ENCODE measurements at places on chromosomes 6 and 20. TPM values are rescaled to one million over a fixed set of nuclear protein-coding genes. Genes with fewer than 3 reads are reported as not detected.
A peak's percentile ranks its signal among the peaks of the same experiment; 100 is the strongest.

DNA sequence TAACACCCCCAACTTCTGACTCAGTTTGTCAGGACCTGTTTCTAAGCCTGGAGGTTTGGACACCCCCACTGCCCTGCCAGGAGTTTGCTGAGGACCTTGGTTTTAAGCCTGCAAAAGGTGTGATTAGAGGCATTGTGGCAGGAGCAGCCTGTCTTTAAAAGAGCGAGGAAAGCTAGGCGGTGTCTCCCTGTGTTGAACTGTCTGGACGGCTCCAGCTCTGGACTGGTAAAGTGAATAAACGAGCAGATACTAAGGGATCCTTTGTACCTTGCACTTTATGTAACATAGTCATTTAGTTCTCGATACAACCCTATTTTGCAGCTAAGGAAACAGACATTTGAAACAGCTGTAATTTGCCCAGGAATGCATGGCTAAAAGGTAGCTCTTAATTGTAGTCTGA, 14.4 kb downstream of the FAM83D start:
- DNase-seq: no peak

DNA sequence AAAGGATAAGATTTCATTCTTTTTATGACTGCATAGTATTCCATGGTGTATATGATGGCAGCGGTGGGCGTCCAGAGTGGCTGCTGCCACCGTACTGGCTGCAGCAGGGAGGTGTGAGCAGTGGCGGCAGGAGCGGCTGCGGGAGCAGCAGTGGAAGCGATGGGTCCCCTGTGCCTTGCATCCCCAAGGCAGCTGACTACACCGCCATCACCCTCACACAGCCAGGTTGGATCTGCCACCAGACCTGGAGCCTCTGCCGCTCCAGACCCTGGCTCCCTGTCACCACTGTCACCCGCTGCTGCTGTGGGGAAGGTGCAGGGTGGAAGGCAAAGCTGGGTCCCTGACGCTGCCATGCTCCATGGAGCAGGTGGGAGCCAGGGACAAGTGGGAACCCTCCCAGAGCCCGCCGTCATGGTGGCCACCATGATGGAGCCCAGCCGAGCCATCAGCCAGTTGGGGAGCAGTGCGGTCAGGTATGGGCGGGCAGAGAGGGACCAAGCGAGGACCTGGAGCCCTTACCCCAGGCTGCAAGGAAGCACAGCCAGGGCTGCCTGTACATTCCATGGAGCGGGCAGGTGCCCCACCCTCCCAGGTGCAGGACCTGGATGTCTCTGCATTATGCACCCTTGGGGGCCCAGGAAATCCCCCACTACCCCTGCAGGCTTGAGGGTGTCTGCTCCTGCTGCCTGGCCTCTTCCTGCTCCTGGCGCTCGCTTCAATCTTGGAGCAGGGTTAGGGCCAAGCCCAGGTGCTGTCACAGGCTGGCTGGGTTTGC, 226.1 kb downstream of the OTOR start:
- DNase-seq: no peak

- DNase-seq: no peak
Measured at GRCh38 chr6:156125844-156126243, 651.3 kb upstream of the ARID1B start.

DNA sequence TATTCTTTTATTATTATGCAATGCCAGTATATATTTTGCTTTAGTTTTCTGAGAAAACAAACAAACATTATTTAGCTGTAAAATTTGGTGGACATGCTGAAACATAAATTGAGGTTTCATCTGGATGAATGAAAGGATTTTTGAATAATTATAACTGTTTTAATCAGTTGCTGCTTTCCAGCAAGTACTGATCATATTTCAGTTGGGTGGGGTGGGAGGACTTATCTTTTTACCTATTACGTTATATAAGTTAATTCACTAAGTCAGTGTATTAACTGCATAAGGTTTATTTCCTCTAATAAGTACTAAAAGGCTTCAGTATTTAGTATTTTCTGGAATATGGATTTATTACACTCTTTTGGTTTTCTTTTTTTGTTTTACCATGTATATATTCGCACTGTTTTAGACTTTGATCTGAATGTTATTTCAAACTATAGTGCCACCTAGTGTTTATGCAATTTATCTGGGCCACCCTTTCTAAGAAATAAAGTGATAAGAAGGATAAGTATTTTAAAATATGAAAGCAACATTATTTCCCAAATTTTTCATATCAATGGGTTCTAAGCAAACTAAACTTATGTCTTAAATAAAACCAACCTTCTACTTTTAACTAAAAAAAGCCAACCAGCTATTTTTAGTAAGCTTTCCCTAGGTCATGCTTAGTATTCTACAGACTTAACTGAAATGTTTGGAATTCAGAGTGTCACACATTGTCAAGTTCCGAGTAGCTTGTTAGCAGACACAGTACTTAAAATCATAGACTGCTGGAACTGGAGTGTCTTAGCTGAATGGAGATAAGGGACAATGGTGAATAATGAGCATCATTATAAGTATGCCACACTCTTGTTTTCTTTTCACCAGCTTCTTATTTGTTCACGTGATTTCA, 105.4 kb upstream of the MCHR2 start:
- DNase-seq: peak; percentile 27

GRCh38 chr20:9367746-9368145, 146.6 kb upstream of the LAMP5 start:
- DNase-seq: no peak

GRCh38 chr6:42409581-42409980, 42.1 kb downstream of the TRERF1 start:
- DNase-seq: no peak

- DNase-seq: no peak
Measured at GRCh38 chr6:164690702-164691500, 618.5 kb downstream of the C6orf118 start.

- DNase-seq: no peak
Measured at GRCh38 chr20:56781108-56781739, 152.1 kb downstream of the TFAP2C start.

DNA sequence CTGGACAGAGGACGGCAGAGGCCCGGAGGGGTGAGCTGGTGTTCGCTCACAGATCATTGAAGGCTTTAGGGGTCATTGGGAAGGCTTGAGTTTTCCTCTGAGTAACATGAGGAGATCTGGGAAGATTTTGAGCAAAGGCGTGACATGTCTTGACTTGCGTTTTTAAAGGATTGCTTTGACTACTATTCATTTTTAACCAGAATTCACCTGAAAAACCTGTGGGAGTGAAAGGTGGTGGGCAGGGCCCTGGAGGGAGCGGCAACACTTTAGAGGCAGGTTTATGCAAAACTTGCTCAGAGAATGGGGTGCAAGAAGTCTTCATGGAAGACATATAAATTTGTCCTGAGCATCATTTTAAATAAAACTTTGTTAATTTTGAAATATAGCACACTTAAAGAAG, 72.2 kb upstream of the EEF1E1 start:
- DNase-seq: no peak

- DNase-seq: no peak
Measured at GRCh38 chr6:142821164-142821716, 123.7 kb downstream of the HIVEP2 start.

DNA sequence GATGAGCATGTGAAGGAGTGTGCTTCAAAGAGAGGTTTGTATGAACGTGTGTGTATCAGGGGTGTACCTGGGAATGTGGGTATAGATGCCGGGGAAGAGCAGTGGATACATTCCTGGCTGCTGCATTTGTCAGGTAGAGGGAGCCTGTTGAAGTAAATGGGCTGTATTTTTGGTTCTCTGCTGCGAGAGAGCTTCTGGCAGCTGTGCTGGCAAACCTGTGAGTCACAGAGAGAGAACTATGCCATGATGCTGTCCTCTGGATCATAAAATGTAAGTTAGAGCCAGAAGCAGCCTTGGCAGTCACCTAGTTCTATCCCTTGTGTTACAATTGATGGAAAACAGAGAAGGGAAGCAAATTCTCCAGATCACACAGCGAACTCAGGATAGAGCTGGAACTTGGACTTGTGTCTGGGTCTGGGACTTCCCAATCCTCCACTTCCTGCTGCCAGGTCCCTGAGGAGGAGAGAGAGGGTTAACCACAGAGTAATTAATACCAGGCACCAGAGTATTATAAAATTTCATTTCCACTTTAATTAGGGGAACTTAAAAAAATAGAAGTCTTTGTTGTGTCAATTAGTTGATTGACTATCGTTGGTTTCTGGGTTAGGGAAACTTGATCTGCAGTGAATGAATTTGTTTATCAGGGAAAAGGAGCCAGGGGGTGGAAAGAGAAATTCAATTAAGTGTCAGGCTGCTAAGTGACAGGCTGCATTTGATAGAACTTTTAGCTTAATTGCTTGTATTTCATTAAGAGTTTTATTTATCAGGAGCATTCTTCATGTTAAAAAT, 41.1 kb upstream of the GTSF1L start:
- no peak for DNase-seq

DNA sequence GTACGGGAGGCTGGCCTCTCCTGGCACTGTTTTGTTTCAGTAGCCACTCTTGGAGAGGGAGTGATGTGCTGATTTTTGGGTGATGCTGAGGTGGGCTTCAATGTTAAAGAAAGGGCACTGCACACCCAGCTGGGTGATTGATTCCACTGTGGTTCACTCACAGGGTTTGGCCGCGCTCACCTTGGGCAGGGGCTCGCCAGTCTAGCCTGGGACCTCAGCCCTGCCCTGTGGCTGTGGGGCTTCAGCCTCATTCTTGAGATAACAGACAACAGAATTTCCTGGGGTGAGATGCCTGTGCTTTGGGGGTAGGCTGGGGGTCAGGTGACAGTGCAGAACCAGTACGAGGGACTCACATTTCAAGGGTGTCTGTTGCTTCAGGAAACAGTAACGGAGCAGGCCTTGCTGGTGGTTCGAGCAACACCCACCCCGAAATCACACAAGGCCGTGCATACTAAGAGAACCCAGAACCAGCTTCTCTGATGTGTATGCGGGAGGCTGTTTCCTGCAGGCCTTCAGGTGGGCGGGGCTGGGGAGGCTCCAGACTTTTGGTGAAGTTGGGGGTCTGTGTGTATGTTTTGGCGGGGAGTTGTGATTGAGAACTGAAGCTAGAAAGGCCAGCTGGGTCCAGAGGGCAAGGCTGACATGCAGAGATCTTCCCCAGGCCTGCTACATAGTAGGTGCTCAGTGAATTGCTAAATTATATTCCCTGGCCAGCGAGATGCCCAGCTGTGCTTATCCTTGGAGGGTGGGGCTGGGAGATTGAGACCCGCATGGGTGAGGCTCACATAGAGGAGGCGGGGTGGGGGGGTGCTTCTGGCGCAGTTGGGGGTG, 154.2 kb upstream of the RNF24 start:
- no peak for DNase-seq

DNA sequence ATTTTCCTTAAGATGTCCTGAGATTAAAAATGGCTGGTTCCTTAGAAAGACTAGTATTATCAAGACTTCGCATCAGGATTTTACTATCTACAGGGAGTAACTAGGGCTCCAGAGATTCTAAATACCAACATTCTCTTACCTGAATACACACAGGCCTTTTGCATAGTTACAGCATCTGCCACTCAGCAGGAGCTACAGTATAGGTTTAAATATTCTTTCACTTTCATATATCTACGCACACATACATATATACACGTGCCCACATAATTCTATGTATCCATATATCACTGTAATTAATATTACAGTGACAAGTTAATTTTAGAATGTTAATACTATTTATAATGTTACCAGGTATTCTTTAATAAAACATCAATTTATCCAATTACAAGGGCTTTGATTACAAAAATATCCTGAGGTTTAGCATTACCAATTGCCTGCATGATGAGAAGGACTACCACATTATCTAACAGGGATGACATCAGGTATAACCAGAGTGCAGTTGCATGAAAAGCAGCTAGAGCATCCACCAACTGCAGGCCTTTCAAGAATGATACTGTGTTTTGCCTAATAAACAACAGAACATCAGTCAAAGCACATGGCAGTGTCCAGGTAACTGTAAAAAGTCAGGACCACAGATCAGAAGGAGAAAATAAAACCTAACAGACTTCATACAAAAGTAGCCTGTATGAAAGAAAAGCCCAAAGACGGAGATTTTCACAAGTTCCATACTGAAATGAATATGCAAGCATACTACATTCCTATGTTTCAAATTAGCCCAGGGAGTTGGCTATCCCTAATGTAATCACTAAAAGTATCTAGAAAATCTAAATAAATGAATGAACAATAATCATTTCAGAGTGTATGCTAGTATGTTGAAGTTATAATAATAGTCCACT, 268.7 kb downstream of the PTPRK start:
- no peak for DNase-seq

Gene SYNCRIP
- polyA plus RNA-seq: 6.8 TPM

Gene ZC3H12D
- polyA plus RNA-seq: 1.7 TPM

Gene RIN2
- polyA plus RNA-seq: 5.1 TPM

Gene UNC5CL
- 2.5 TPM for polyA plus RNA-seq

Gene C20orf144
- polyA plus RNA-seq: 0.16 TPM

Gene MDN1
- polyA plus RNA-seq: 16.8 TPM

Gene C20orf141
- not detected for polyA plus RNA-seq

Data from HepG2 (cell line).